ENCODE measurements at places on chromosomes 1 and 21.

- no peak for DNase-seq
Measured at GRCh38 chr1:11955221-11955620, 20.7 kb downstream of the PLOD1 start.

DNA sequence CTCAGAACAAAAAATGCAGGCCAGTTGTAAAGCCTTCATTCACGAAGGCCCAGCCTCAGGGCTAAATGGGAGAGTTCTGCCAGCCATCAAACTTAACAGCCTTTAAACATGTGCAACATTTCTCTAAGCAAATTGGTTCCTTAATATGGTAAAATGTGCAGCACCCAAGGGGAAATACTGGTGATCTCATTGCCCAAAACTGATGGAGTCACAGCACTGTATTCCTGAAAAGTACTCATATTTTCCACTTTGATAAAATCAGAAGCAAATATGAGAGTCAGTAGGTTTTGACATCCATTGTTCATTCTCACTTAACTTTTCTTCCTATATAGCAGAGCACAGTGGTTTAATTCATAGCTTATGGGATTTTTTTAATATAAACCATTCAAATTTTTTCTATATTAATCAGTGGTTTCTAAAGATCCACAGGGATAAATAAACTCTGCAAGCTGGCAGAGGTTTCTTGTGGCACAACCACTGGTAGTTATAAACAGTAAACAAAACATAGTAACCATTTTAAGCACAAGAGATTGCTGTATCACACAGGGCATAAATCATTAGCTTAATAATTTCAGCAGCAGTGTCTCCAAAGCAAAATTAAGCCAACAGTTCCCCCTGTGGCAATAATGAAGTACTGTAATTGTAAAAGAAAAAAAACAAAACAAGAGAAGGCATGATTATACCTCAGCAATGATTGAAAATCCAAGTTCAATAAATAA lies 106.9 kb upstream of the LYPLAL1 start:
- DNase-seq = peak; percentile 79

DNA sequence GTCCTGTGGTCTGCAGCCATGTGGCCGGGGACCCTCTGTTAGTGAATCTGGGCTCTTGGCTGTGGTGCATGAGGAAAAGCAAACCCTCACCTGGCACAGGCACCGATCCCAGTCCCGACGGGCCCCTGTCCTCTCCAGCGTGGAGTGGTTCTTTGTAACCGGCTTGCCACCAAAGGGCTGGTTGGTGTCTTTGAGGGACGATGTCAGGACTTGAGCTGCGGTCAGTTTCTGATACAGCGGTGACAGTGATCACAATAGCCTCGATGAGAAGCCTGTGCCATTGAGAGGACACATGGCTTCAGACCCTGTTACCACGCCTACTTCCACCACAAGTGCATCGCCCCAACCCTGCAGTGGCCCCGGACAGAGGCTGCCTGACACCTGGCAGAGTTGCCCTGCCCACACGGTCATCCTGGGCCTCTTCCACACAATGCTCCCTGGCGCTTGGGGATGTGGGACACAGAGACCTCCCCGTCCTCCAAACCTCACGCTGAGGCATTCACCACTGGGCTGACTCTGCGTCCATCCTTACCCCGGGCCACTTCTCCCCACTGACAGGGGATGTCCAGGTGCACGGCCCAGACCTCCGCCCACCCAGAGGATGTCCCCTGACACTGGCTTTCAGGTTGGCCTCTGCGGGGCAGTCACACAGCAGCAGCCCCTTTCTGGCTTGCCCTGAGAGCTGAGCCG lies 18.8 kb upstream of the ACTRT2 start:
- DNase-seq = no peak

- no peak for DNase-seq
Measured at GRCh38 chr1:158728510-158729225, 8.1 kb upstream of the OR6K3 start.

DNA sequence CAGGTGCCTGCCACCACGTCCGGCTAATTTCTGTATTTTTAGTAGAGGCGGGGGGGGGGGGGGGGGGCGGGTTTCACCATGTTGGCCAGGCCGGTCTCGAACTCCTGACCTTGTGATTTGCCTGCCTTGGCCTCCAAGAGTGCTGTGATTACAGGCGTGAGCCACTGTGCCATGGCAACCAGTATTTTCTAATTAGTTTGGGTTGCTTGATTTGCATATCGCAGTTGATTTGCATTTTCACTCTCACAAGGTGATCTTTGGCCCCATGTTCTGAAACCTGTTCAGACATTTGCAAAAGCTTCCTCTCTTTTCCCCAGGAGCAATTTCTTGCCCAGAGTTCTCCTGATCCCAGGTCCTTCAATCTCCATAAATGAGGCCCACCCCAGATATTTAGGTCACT lies 1.7 kb downstream of the TOR3A start:
- DNase-seq = no peak

- peak; percentile 82 for DNase-seq
Measured at GRCh38 chr1:50265790-50266314, 157.1 kb downstream of the ELAVL4 start.

- DNase-seq = no peak
Measured at GRCh38 chr1:202649553-202650392, 60.5 kb downstream of the SYT2 start.

- no peak for DNase-seq
Measured at GRCh38 chr1:213020016-213020415, 4.3 kb upstream of the ANGEL2 start.

DNA sequence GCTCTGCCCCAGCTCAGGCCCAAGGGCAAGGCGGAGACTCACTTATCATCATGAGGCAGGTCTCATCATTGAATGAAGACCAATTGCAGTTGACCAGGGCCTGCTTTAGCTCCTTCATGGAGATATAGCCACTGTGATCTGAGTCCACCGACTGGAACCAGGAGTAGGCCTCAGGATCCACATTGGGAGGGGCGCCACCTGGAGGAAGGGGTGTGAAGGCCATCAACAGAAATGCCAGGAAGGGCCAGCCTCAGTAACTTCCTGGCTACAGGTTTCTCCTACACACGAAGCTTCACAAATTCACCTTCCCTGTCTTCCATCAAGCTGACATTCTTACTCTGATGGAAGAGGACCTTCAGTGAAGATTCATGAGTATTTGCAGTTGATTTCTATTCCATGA lies 11.6 kb downstream of the PEF1 start:
- DNase-seq = no peak

GRCh38 chr1:980602-981395 lies 1.1 kb downstream of the PERM1 start:
- no peak for DNase-seq

- no peak for DNase-seq
Measured at GRCh38 chr1:18640228-18641004, 9.8 kb downstream of the PAX7 start.

GRCh38 chr1:240539769-240540414 lies 72.1 kb downstream of the GREM2 start:
- DNase-seq = no peak

- no peak for DNase-seq
Measured at GRCh38 chr1:185568155-185569123, 165.8 kb upstream of the HMCN1 start.

- DNase-seq = no peak
Measured at GRCh38 chr1:48864913-48865312, 88.2 kb upstream of the BEND5 start.

DNA sequence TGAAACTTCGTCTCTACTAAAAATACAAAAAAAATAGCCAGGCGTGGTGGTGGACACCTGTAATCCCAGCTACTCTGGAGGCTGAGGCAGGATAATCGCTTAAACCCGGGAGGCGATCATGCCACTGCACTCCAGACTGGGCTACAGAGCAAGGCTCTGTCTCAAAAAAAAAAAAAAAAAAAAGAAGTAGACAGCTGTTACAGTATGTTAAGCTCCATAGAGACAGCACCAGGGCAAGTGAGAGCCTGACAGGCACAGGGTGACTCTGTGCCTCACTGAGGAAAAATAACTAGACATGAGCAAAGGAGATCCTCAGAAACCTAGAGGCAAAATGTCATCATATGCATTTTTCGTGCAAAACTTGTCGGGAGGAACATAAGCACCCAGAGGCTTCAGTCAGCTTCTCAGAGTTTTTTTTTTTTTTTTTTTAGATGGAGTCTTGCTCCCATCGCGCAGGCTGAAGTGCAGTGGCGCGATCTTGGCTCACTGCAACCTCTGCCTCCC lies 9.0 kb upstream of the PRDX1 start:
- no peak for DNase-seq

DNA sequence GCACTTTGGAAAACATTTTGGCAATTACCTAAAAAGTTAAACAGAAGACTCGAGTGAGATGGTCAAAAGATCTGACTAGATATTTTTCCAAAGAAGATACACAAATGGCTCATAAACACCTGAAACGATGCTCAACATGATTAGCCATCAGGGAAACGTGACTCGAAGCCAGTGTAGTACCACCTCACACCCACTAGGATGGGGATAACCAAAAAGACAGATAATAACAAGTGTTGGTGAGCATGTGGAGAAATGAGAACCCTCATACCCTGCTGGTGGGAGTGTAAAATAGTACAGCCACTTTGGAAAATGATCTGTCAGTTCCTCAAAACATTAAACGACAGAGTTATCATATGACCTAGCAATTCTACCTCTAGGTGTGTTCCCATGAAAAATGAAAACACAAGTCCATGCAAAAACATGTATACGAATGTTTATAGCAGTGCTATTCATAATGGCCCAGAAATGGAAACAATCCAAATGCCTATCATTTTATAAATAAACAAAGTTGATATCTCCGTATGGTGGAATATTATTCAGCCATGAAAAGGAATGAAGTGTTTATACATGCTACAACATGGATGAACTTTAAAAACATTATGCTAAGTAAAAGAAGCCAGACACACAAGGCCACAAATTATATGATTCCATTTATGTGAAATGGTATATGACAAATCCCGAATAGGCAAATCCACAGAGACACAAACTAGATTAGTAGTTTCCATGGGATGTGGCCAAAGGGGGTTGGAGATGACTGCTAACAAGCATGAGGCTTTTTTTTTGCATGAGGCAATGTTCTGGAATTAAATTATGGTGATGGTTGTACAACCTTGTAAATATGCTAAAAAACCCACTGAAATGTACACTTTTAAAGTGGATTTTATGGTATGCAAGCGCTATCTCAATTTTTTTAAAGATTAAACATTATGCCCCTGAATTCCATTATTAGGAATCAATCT lies 625.3 kb downstream of the KIF26B start:
- peak; percentile 76 for DNase-seq

GRCh38 chr1:91700332-91700731 lies 185.6 kb downstream of the TGFBR3 start:
- DNase-seq = peak; percentile 91

- DNase-seq = no peak
Measured at GRCh38 chr1:53435151-53435550, 24.0 kb upstream of the DMRTB1 start.

DNA sequence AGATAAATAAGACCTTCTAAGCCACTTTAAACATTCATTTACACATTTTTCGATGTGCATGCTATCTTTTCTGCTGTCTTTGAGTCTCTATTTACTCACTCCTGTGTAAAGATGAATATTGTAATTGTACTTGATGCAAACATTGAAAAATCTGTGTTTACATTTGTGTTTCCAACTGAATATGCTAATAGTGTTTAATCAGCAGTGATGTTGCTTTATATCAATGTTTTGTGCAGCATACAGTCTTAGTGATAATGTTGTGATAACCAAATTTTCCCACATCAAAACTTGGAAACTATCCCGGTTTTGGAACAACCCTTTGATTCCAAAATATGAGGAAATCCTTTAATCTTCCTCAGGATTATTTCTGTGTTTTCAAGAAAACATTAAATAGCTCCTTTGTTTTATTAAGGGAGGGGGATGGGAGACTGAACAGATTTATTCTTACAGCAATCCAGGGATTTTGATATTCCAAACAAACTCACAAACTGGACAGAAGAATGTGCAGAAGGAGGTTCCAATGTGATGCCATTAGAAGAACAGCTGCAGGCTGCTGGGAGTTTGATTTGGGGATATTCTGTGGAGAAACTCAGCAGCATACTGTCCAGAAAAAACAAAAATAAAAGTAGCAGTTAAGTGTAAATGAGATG lies 248.0 kb downstream of the S1PR1 start:
- no peak for DNase-seq

DNA sequence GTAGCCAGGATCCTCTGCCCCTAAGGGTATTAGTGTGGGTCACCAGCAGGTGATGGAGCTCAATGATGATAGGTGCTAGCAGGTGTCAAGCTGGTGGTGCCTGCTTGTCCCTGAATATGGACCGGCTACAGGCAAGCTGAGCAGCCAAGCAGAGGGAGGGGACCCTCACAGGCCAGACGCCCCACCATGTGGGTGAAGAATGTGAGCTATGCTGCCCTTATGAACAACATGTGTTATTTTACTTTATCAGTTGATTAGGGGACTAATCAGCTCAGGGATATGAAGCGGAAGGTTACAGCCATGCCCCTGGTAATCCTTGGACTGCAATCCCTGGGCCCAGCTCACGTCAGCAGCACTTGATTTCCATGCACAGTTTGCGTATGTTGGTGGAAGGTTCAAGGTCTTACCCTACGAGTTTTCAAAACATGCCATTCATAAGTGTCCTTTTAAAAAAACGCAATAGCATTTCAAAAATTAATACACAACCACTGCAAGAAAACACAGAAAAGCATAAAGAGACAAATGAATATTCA lies 106.0 kb downstream of the CDC7 start:
- no peak for DNase-seq

- no peak for DNase-seq
Measured at GRCh38 chr1:229076195-229076594, 194.7 kb upstream of the RAB4A start.

DNA sequence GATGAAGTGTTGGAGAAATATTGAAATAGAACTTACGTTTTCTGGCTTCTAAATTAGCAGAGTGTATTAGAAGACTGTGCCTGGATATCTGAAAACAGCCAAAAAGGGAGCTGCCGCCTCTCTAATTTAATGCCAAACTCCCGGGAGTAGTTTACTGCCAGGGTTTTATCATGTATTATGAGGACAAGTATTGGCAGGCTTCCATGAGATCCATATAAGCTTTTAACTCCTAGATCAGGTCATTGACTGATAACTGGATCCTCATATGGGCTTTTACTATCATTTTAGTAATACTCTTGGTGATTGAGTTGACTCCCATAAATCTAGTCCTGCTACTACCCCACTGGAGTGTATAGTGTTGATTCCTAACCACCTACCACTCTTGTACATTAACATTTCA lies 178.4 kb upstream of the CXADR start:
- no peak for DNase-seq

- DNase-seq = no peak
Measured at GRCh38 chr1:32518976-32519375, 20.3 kb upstream of the ZBTB8A start.

GRCh38 chr1:71572038-71572437 lies 491.2 kb upstream of the ZRANB2 start:
- DNase-seq = no peak
